Naive B cell (primary cell): ENCODE measurements at places on chromosomes 5 and 9. TPM values are rescaled to one million over a fixed set of nuclear protein-coding genes. Genes with fewer than 3 reads are reported as not detected.

GRCh38 chr9:16230731-16231130 lies 639.7 kb downstream of the BNC2 start:
- no peaks in the 10 kb centered on the region for H3K36me3 ChIP-seq
- no peaks in the 10 kb centered on the region for H3K27me3 ChIP-seq
- no peaks in the 10 kb centered on the region for H3K4me1 ChIP-seq

MRRF gene
- 17.5 TPM for polyA plus RNA-seq

GRCh38 chr5:53123702-53124101 lies 14.1 kb upstream of the MOCS2 start:
- no peaks in the 10 kb centered on the region for H3K4me1 ChIP-seq
- no peak overlapping the region for H3K27ac ChIP-seq
- H3K27me3 ChIP-seq, result no peaks in the 10 kb centered on the region
- no peak for DNase-seq
- no peaks in the 10 kb centered on the region for H3K36me3 ChIP-seq

GRCh38 chr5:96036301-96036700 lies 74.7 kb upstream of the ELL2 start:
- H3K4me1 ChIP-seq, result no peaks in the 10 kb centered on the region
- H3K36me3 ChIP-seq, result no peaks in the 10 kb centered on the region
- no peaks in the 10 kb centered on the region for H3K27me3 ChIP-seq
- H3K27ac ChIP-seq, result no peak overlapping the region

- peak overlapping the region; percentile 55 for H3K27ac ChIP-seq
- no peak for DNase-seq
- H3K4me3 ChIP-seq, result peak overlapping the region; percentile 56
- peaks cover 51% of the 10 kb centered on the region for H3K4me1 ChIP-seq
Observed at GRCh38 chr5:109739741-109740728, 50.3 kb downstream of the MAN2A1 start.

GRCh38 chr9:21854594-21854993 lies 52.2 kb downstream of the MTAP start:
- no peak overlapping the region for H3K4me3 ChIP-seq
- H3K36me3 ChIP-seq, result peaks cover 26% of the 10 kb centered on the region
- no peak for DNase-seq
- peaks cover 4% of the 10 kb centered on the region for H3K4me1 ChIP-seq
- peak overlapping the region; percentile 87 for H3K27ac ChIP-seq
- no peaks in the 10 kb centered on the region for H3K27me3 ChIP-seq
